CD8-positive, alpha-beta T cell (primary cell): ENCODE measurements at places on chromosomes 4 and X. TPM values are rescaled to one million over a fixed set of nuclear protein-coding genes. Genes with fewer than 3 reads are reported as not detected.

GRCh38 chr4:43251841-43252240 is 359.3 kb downstream of the GRXCR1 start:
- DNase-seq: no peak

DNA sequence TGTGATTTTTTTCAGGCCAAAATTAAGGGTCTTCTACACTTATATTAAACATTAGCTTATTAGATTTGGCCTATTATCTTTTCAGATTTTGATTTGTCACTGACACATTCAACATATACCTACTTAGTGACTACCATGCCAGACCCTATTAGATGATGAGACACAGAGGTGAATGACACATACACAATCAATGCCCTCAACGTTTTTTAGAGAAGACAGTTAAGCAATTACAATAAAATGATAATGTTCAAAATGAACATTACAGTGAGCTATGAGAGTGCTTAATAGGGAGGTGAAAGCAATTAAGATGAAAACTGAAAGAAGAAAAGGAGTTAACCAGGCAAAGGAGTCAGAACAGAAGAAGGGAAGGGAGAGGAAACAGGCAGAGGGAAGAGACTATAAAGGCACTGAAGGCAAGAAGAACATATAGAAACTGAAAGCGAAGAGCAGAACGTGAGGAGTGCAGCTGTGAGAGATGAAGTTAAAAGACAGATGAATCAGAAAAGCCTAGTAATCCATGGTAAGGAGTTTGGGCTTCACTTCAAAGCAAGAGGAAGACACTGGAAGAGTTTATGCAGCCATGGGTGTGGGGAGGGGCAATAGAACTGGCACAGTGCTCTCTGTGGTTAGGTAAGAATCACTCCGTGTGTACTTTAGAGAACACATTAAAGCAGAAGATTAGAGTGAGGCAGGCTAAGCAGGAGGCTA is 119.0 kb downstream of the REELD1 start:
- DNase-seq: no peak

DNA sequence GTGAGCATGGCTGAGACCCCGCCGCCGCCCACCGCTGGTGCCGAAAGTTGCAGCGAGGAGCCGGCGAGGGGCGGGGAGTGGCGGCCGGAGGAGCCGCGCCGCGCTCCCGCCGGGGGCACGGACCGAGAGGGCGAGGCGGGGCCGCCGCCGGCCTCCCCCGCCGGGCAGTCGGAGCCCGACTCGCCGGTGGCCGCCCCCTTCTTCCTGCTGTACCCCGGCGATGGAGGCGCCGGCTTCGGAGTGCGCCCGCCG is 16.5 kb downstream of the UTP3 start:
- DNase-seq: no peak

GRCh38 chr4:105241451-105241850 is 94.8 kb downstream of the TET2 start:
- no peak for DNase-seq

- no peak for DNase-seq
These were observed 238.5 kb downstream of the RASL11B start for GRCh38 chr4:53100501-53101190.

- DNase-seq: no peak
These were observed 20.9 kb upstream of the RAB40A start for GRCh38 chrX:103540145-103540544.

DNA sequence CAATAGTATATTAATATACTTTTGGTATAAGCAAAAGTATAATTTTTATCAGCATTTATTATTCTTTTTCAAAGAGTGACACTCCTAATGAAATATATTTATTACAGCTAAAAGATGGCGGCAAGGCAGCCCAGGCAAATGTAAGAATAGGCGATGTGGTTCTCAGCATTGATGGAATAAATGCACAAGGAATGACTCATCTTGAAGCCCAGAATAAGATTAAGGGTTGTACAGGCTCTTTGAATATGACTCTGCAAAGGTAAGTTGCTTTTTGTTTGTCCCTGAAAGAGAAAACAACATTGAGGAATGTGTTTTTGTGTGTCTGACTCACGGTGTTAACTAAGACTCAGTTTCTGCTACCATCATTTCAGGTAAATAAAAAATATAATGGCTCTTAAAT is 71.9 kb downstream of the PDLIM5 start:
- no peak for DNase-seq

Gene CENPI
- total RNA-seq: 0.44 TPM

Gene FAM200B
- total RNA-seq: 17.1 TPM

Gene MAGED4
- total RNA-seq: 0.54 TPM

Gene POU4F2
- total RNA-seq: not detected
